ENCODE measurements at places on chromosomes 1 and 21. TPM values are rescaled to one million over a fixed set of nuclear protein-coding genes. Genes with fewer than 3 reads are reported as not detected.
A peak's percentile ranks its signal among the peaks of the same experiment; 100 is the strongest.

Gene LRRC71
- not detected for total RNA-seq

Gene TPTE
- total RNA-seq, result not detected

Gene HSF2BP
- 0.33 TPM for total RNA-seq

Gene CENPF
- 6.6 TPM for total RNA-seq

Gene OR2L13
- 0.20 TPM for total RNA-seq

Gene AMY1A
- total RNA-seq, result not detected

Gene SAMD13
- not detected for total RNA-seq

Gene CDA
- total RNA-seq, result 1.4 TPM

DNA sequence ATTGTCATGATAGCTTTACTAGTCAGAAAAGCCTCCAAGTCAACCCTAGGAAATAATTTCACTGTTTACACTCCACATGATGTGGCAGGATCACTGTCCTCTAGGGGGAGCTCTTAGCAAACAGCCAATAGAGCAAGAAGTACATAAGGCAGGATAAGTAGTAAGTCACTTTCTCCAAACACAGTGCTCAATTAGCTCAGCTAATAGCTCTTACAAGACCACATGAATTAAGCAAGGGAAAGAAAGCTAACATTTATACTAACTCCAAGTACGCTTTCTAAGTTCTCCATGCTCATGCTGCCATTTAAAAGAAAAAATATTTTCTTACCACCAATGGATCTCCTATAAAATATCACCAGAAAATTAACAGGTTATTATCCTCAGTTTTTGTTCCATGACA lies 66.9 kb upstream of the LRIF1 start:
- H3K27me3 ChIP-seq, result no peaks in the 10 kb centered on the region
- H3K4me3 ChIP-seq, result no peak overlapping the region
- DNase-seq, result no peak
- no peaks in the 10 kb centered on the region for H3K4me1 ChIP-seq
- no peaks in the 10 kb centered on the region for H3K36me3 ChIP-seq

DNA sequence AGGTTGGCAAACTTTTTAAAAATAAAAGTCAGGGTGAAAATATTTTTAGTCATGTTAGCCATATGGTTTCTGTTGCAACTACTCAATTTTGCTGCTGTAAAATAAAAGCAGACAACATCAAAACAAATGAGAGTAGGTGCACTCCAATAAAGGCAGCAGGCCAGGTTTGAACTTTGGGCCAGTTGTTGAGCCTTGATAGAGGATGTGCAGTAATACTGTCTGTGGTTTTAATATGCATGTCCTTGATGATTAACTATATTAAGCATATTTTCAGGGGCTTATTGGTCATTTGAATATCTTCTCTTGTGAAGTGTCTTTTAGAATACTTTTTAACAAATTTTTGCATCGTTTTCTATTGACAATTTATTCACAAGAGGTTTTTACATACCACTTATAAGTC lies 1399.9 kb upstream of the B3GALT2 start:
- no peaks in the 10 kb centered on the region for H3K4me1 ChIP-seq
- no peaks in the 10 kb centered on the region for H3K36me3 ChIP-seq
- no peak overlapping the region for H3K4me3 ChIP-seq

DNA sequence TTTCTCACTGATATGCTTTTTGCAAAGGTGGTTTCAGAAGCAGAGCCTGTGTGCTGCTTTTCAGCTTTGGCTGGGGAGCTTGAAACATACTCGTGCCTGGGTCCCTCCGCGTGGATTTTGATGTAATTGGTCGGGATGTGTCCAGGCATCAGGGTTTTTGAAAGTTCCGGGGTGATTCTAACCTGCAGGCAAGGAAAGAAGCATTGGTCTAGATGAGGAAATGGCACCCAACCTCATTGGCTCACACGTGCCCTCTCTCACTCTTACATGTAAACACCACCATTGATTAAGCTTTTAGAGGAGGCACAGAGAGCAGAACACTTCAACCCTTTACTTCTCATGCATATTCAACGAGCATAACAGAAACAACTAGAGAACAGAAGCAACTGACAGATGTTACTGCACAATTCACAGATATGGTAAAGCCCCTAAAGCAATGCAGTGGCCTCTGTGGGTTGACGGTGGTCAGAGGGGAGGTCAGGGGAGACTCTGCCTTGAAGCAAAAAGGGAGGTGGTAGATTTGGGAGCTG lies 112.1 kb downstream of the TLR5 start:
- H3K27me3 ChIP-seq, result no peaks in the 10 kb centered on the region
- no peaks in the 10 kb centered on the region for H3K4me1 ChIP-seq
- H3K36me3 ChIP-seq, result no peaks in the 10 kb centered on the region
- no peak overlapping the region for H3K4me3 ChIP-seq
- no peak overlapping the region for H3K27ac ChIP-seq

DNA sequence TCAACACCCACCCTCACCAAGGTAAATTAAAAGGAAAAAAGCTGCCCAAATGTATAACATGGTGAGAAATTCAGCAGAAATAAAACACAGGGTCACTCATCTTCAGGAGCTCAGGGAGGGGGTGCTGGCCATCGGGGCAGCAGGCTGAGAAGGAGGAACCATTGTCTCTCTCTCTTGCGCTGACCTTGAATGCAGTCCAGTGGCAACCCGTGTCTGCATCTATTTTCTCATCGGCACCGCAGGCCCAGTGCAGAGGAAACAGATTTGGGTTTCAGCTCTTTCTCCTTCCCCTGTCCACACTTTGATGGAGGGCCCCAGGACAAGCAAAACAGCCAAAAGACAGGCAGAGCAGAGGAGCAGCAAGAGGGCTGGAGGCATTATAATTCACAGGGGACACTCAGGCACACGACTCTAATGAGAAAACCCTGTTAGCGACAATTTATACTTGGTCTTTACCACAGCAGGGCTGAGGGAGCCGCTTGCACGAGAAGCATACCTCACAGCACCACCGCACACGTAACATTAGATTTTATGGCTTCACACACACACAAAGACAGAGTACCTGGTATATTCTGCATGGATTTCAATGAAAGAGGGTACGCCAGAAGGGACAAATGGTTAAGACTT lies 18.6 kb downstream of the MKNK1 start:
- peaks cover 28% of the 10 kb centered on the region for H3K36me3 ChIP-seq
- no peak overlapping the region for H3K4me3 ChIP-seq
- H3K27ac ChIP-seq, result no peak overlapping the region
- DNase-seq, result no peak

- H3K4me1 ChIP-seq, result peaks cover 36% of the 10 kb centered on the region
- H3K36me3 ChIP-seq, result peaks cover 29% of the 10 kb centered on the region
- H3K27ac ChIP-seq, result no peak within 1 kb of the TSS
Measured at GRCh38 chr1:154970631-154971340, at the start of gene SHC1. Gene SHC1, minus strand, starts transcription at chr1:154970747. Its CDS starts 221 bp downstream, at chr1:154970526.

- H3K4me1 ChIP-seq, result no peaks in the 10 kb centered on the region
- H3K27ac ChIP-seq, result no peak overlapping the region
- H3K36me3 ChIP-seq, result no peaks in the 10 kb centered on the region
- no peak for DNase-seq
- no peak overlapping the region for H3K4me3 ChIP-seq
- H3K27me3 ChIP-seq, result no peaks in the 10 kb centered on the region
Measured at GRCh38 chr1:240193679-240194078, 102.0 kb downstream of the FMN2 start.

DNA sequence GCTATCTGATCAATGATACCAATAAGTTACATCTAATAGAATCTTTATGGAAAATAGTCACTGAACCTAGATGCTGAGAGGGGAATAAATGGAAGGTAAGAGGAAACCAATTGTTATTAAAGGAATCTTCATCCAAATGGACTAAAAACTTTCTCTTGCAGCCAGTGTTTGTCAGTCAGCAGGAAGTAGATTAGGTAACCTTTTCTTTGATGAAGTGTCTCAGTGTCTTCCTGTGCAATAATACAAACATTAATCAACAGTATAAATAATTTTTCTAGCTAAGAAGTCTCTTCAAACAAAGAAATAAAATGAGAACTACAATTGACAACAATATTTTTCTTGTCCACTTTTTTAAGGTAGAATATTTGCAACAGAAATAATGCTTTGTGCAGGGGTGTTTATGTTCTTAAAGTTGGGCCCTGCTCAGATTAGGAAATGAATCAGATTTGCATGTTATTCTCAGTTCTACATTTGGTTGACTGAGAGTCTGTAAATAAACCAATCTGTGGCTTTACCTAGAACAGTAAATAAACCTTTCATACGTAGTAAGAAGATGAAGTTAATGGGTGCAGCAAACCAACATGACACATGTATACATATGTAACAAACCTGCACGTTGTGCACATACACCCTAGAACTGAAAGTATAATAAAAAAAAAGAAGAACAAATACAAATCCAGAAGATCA lies 391.4 kb downstream of the MRPL39 start:
- H3K27ac ChIP-seq, result no peak overlapping the region
- no peak for DNase-seq
- no peaks in the 10 kb centered on the region for H3K27me3 ChIP-seq
- H3K4me3 ChIP-seq, result no peak overlapping the region

- no peak overlapping the region for H3K27ac ChIP-seq
- no peaks in the 10 kb centered on the region for H3K36me3 ChIP-seq
- peaks cover 14% of the 10 kb centered on the region for H3K4me1 ChIP-seq
- DNase-seq, result no peak
Measured at GRCh38 chr1:21868941-21869454, 56.9 kb downstream of the LDLRAD2 start.

GRCh38 chr1:162182090-162182489 lies 112.6 kb downstream of the NOS1AP start:
- H3K4me3 ChIP-seq, result no peak overlapping the region
- H3K4me1 ChIP-seq, result no peaks in the 10 kb centered on the region
- DNase-seq, result no peak
- H3K27ac ChIP-seq, result no peak overlapping the region
- no peaks in the 10 kb centered on the region for H3K27me3 ChIP-seq

GRCh38 chr1:233279971-233280370 lies 15.6 kb downstream of the PCNX2 start:
- H3K4me1 ChIP-seq, result peaks cover 8% of the 10 kb centered on the region
- H3K27ac ChIP-seq, result no peak overlapping the region
- no peak for DNase-seq
- H3K27me3 ChIP-seq, result no peaks in the 10 kb centered on the region

DNA sequence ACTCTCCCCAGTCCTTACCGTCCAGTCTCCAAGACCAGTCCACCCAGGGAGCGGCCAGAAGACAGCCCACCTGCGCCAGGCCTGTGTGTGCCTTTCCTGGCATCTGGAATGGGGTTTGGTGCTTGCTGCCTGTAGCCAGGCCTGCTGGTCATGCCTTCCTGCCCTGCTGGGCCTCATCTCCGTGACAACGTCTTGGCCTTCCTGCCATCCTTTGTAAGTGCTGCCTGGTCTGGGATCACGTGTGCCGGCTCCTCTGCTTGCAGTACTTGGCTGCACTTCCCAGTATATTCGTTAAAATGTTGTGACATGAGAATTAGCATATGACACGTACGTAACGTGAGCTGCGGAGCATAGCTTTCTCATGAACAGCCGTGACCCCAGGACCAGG lies 145.3 kb upstream of the COL6A1 start:
- no peaks in the 10 kb centered on the region for H3K36me3 ChIP-seq
- no peak overlapping the region for H3K27ac ChIP-seq
- H3K27me3 ChIP-seq, result no peaks in the 10 kb centered on the region
- no peak overlapping the region for H3K4me3 ChIP-seq
- no peaks in the 10 kb centered on the region for H3K4me1 ChIP-seq
- no peak for DNase-seq

GRCh38 chr1:167676205-167676915 lies 45.4 kb upstream of the MPZL1 start:
- H3K27ac ChIP-seq, result no peak overlapping the region
- peaks cover 41% of the 10 kb centered on the region for H3K4me1 ChIP-seq
- no peak for DNase-seq
- H3K4me3 ChIP-seq, result no peak overlapping the region
- peaks cover 48% of the 10 kb centered on the region for H3K36me3 ChIP-seq
- no peaks in the 10 kb centered on the region for H3K27me3 ChIP-seq

DNA sequence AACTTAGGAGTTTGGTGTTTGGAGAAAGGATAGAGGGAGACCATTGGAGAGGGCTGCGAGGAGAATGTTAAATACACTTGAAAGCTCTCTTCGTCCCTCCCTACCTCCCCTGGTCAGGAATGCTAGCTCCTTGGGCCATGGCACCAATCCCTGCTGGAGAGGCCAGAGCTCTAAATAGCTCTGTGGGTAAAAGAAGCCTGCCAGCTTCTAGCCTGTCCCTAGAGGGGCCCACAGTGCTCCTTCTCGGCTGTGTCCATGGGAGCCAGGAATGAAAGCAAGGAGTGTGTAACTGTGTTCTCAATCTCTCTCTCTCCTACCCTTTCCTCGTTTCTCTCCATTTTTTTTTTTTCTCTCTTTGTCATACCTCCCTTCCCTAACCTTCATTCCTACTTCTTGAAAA lies at the start of gene CCDC190:
Gene CCDC190 (minus strand): TSS at position 75 of the 400 bp plus-strand sequence. CDS start 1,529 bp downstream, outside the sequence.
- no peak for DNase-seq
- H3K36me3 ChIP-seq, result no peaks in the 10 kb centered on the region
- H3K27me3 ChIP-seq, result peaks cover 2% of the 10 kb centered on the region

DNA sequence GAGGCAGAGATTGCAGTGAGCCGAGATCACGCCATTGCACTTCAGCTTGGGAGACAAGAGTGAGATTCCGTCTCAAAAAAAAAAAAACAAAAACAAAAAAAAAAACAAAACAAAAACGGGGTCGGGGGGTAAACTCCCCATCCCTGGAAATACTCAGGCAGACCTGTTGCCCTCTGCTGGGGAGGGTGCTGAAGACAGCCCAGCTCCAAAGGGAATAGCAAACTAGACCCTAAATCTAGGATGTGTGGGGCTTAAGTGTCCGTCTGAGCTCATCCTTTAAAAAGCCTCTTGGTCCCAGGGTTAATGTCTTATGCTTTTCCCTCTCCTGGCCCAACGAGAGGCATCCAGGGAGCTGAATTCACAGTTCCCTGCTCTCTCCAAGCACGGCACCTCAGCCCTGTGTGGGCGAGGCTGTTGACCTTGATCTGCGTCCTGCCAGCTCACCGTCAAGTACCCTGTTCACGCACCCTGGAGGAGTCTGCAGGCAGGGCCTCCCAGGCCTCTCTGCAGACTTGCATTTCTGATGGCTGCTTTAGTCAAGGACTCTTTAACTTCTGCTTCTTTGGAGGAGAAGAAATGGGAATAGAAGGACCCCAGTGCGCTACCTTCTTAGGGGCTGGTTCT lies 22.3 kb downstream of the KCND3 start:
- no peaks in the 10 kb centered on the region for H3K36me3 ChIP-seq
- H3K4me3 ChIP-seq, result no peak overlapping the region
- no peaks in the 10 kb centered on the region for H3K27me3 ChIP-seq
- no peaks in the 10 kb centered on the region for H3K4me1 ChIP-seq

- H3K27me3 ChIP-seq, result peaks cover 1% of the 10 kb centered on the region
- H3K4me1 ChIP-seq, result no peaks in the 10 kb centered on the region
- no peak overlapping the region for H3K4me3 ChIP-seq
- DNase-seq, result no peak
- H3K27ac ChIP-seq, result no peak overlapping the region
Measured at GRCh38 chr1:22552021-22552420, 11.3 kb upstream of the EPHA8 start.

GRCh38 chr1:11337580-11338073 lies 64.6 kb downstream of the UBIAD1 start:
- H3K4me1 ChIP-seq, result peaks cover 44% of the 10 kb centered on the region
- no peak overlapping the region for H3K4me3 ChIP-seq
- H3K27me3 ChIP-seq, result no peaks in the 10 kb centered on the region
- H3K36me3 ChIP-seq, result no peaks in the 10 kb centered on the region
- DNase-seq, result peak; percentile 80

GRCh38 chr1:245085508-245086095 lies 69.2 kb upstream of the KIF26B start:
- no peak for DNase-seq
- no peak overlapping the region for H3K27ac ChIP-seq
- no peaks in the 10 kb centered on the region for H3K4me1 ChIP-seq
